A172 (cell line): ENCODE measurements at places on chromosomes 5 and 9. TPM values are rescaled to one million over a fixed set of nuclear protein-coding genes. Genes with fewer than 3 reads are reported as not detected.

- no peak for DNase-seq
Observed at GRCh38 chr5:156380848-156381247, 53.9 kb downstream of the SGCD start.

PCDHGA9 gene
- total RNA-seq = 2.8 and 3.4 TPM in 2 replicates

- no peak for DNase-seq
Observed at GRCh38 chr5:71700803-71701202, 18.3 kb upstream of the CARTPT start.

DNA sequence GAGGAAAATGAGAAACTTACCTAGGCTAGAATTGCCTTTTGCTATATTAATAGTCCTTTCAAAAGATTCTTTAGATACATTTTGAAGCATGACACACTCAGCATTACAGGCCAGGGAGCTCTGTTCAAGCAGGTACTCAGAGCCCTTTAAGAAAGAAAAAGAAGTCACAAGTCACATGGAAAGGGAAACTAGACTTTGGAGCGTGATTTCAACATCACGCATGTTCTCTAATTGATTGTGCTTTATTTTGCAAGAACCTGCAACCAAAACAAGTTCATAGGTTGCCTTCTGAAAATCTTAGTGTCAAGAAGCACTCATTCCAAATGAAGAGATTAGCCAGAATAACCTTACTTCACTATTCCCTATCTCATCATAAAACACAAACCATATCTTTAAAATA lies 103.8 kb downstream of the MPDZ start:
- no peak for DNase-seq

SLIT3 gene
- total RNA-seq = 0.12 and 0.31 TPM in 2 replicates

- DNase-seq = peak; percentile 65
Observed at GRCh38 chr5:40333459-40334241, 346.1 kb upstream of the PTGER4 start.

GRCh38 chr5:114544561-114544960 lies 182.7 kb downstream of the KCNN2 start:
- no peak for DNase-seq

DNA sequence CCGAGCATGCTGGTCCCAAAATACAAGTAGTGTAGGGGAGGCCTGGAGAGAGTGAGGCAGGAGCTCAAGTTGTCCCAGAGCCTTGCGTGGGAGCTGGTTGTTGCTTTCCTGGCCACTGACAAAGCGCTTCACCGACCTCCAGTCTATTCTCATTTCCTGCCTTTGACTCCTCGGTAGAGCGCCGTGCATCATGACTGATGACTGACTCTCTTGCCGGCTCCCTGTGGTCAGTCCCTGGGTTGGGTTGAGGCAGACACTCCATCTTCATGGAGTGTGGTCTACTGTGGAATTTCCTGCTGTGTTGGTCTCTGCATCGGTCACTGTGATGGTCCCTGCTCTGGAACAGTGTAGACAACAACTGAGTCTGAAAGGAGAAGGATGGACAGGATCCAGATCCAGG lies 175.1 kb upstream of the S1PR3 start:
- DNase-seq = peak; percentile 62

DNA sequence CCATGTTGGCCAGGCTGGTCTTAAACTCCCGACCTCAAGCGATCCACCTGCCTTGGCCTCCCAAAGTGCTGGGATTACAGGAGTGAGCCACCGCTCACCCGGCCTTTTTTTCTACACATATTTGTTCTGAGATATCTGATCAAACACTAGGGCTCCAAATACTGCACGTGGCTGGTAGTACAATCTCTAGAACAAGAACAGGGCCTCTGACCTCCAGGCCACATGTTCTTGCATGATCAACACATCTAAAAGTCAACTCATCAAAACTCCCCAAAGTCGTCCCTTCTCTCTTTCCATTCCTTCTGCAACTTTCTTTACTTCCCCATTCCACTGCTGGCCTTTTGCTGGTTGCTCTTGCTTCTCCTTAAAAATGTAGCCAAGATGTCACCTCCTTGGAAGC lies 113.3 kb upstream of the LHFPL2 start:
- no peak for DNase-seq

DNA sequence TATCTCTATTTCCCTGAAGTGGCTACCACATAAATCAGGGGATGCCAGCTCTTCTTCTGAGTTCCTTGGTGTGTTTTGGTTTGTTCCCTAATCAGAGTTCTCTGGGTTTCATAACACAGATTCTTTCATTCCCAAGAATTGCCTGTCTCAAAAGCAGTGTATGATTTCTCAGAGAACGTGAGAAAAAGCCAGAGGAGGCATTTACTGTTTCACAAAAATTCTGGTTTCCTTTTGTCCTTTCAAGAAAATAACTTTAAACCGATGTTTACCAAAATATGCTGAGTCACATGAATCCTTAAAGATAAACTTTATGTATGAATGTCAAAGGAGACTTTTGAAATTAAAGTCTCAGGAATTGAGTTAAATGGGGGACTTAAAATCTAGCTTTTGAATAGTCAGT lies 314.3 kb downstream of the EBF1 start:
- DNase-seq = no peak

DNA sequence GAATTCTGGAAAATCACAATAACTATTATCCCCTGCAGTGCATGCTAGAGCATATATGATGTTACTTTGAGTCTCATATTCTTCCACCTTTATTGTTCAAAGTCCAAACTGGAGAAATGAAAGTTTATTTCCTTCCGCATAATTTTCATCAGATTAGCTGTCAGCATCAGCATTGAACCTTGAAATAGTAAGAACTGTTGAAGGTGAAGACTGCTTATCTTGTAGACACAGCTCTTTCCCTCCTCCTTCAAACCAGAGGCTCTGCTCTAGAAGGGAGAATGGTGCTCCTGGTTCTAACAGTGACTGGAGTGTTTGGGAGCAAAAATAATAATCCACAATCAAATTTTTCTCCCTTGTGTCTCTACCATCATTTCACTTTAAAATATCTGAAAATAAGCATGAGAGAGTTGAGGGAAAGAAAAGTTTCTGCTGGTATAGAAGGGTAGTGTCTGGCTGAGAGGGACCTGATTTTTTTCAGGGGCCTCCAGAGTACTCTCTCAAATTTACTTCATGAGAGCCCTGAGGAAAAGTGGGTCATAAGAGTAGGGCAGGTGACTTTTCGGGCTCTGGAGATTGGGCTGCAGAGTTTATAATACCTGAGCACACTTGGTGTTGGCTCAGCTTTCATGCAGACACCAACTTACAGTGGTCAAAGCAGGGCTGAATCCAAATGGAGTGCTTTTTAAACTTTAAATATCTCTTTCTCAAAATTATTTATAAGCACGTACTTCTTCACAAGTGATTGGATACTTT lies 170.4 kb downstream of the ZDHHC21 start:
- DNase-seq = no peak

DOCK8 gene
- not detected in 2 replicates for total RNA-seq

BARHL1 gene
- not detected in 2 replicates for total RNA-seq

DNA sequence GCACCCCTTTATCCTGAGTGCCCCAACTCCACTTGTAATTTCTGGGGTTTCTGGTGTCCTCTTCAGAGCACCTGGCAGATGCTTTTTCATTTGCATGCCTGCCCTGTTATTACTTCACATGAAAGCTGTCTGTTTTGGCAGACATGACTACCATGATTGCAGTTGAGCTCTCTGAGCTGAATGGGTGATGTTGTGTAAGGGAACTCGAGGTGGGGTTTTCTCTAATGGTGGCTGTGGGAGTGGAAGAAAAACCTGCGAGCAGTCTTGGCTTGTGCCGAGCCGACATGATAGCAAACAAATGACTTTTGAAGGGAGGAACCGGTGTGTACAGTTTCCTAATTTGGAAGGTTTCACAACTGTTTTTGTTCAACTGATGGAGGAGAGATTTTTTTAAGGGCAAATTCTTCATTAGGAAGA lies 196.2 kb downstream of the AOPEP start:
- no peak for DNase-seq

DNA sequence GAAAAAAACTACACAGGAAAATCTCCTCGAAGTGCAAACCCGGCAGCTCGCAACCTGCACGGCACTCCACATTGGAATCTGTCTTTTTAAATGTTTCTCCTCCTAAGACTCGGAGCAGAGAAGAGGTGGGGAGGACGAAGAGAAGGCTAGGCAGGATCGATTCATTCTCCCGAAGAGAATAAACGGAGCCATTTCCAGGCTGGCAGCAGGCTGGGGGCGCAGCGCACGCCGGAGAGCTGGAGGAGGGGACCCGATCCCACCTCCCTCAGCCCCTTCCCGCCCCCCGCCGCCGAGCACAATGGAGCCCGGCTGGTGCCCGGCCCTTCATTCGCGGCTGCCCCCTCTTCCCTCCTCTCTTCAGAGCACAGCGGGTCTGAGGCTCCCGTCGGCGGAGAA lies 628 bp downstream of the HOMER1 start:
- peak; percentile 14 for DNase-seq

GRCh38 chr5:153079396-153079795 lies 411.1 kb upstream of the GRIA1 start:
- DNase-seq = peak; percentile 60

- DNase-seq = no peak
Observed at GRCh38 chr5:108321341-108321740, 60.6 kb downstream of the FBXL17 start.

SPATA31C1 gene
- not detected in 2 replicates for total RNA-seq

- no peak for DNase-seq
Observed at GRCh38 chr9:128921881-128922763, 1.3 kb downstream of the PHYHD1 start.

DNA sequence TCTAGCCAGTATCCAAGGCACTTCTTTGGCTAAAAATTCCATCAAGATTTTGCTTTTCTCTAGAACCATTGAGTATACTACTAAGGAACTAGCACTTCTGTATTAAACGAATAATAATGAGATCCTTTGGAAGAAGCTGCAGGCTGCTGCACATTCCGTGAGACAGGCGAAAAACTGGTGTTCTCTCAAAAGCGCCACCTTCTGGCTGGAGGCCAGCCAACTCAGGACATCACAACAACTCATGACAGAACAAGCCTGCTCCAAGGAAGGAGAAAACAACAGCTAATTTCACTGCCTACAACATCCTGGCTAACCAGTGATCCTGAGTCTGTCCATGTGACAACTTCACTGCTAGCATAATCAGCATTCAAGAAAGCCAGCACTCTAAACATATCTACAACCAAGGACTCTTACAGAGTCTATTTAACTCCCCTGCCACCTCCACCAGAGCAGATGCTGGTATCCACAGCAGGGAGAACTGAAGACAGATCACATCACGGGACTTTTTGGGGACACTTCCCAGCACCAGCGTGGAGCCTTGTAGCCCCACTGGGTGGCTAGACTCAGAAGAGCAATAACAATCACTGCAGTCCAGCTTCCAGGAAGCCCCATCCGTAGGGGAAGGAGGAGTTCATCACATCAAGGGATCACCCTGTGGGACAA lies 150.5 kb downstream of the YTHDC2 start:
- DNase-seq = peak; percentile 24

DNA sequence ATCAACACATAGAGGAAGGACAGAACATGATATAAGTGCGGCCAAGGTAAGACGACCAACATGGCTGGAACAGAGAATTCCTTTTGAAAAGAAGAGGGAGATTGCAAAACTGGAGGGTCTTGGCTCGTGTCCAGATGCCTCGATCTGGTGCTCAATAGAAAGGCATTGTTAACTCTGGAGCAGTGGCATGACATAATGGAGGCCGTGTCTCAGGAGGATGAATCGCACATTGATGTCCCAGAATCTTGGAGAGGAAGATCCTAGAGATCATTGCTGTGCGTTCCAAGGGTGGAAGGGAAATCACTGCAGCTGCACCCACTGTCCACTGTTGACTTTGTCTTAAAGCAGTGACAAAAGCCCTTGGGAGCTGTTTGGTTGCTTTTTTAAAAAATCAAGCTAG lies 30.9 kb downstream of the GRAMD2B start:
- no peak for DNase-seq

IQGAP2 gene
- total RNA-seq = 1.8 and 8.3 TPM in 2 replicates

DNA sequence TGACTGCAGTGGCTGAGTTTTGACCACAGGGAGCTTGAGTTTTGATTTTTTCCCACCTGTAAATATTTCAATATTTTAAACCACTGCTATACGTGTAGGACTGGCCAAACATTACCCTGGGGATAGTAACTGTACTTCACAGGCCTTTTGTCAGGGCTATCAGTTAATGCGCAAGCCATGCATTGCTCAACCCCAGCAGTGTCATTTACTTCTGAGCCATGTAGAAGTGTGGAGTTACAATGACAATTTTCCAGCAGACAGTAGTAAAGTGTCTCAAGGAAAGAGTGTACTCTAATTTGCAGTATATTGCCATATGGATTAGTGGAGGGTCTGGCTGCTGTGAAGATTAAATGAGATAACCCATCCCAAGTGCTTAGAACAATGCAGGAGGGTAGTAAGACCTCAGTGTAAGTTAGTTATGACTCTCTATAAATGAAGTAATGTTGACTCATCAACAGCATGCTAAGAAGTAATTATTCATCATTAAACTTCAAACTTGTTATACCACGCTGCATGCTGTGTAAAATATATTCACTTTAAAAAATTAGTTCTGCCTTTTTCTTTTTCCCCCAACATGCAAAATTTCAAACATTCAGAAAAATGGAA lies 489.2 kb downstream of the KDM4C start:
- no peak for DNase-seq

- peak; percentile 3 for DNase-seq
Observed at GRCh38 chr9:20355022-20355421, 267.3 kb downstream of the MLLT3 start.

LHX6 gene
- 2.2 and 2.5 TPM in 2 replicates for total RNA-seq

FOXI1 gene
- 0.10 TPM in 1 of 2 replicates, not detected in the other for total RNA-seq

FOXD4L4 gene
- not detected in 2 replicates for total RNA-seq

DNA sequence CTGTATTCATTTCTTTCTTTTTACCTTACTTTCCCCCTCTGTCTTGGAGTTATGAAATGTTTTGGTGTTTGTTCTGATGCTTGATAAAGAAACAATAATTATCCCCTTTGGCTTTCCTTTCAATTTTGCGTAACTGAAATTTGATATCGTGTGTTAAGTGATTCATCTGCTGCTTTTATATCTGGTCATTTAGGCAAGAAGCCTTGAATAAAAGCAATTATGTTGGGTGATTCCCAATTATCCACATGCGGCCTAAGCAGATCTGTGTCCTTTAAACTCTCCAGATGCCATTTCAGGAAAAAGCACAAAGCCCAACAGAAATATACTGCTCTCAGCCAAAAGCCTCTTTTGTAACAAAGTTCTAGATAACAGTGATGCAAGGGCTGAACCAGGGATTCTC lies 92.8 kb downstream of the TAF11L14 start:
- DNase-seq = no peak

SLC46A2 gene
- total RNA-seq = not detected in 2 replicates

- DNase-seq = no peak
Observed at GRCh38 chr5:107508097-107508496, 162.6 kb downstream of the EFNA5 start.

- DNase-seq = no peak
Observed at GRCh38 chr9:27108981-27109541, at the start of gene TEK. Gene TEK, plus strand, starts transcription at chr9:27109225. Its CDS starts 366 bp downstream, at chr9:27109591.

- DNase-seq = no peak
Observed at GRCh38 chr5:103497781-103498180, 64.8 kb downstream of the NUDT12 start.

LRRC19 gene
- not detected in 2 replicates for total RNA-seq

GRCh38 chr9:26266146-26266793 lies 588.0 kb upstream of the TUSC1 start:
- peak; percentile 72 for DNase-seq

GRCh38 chr9:99143655-99144054 lies 38.7 kb downstream of the TGFBR1 start:
- DNase-seq = no peak

GRCh38 chr5:10343486-10343885 lies 10.0 kb upstream of the MARCHF6 start:
- no peak for DNase-seq
